Bronchus fibroblast of lung (primary cell): ENCODE measurements at places on chromosomes 2 and 18. TPM values are rescaled to one million over a fixed set of nuclear protein-coding genes. Genes with fewer than 3 reads are reported as not detected.

The ARHGAP25 gene
- total RNA-seq = 0.30 and 0.34 TPM in 2 replicates

The MAPRE3 gene
- 1.3 and 1.8 TPM in 2 replicates for total RNA-seq

The RNF149 gene
- 16.1 and 21.9 TPM in 2 replicates for total RNA-seq

The MROH2A gene
- not detected in 2 replicates for total RNA-seq

The CSRNP3 gene
- total RNA-seq = 1.7 and 2.5 TPM in 2 replicates
